A549 treated with RU486 at 1 μM for 4 hours (cell line): ENCODE measurements at places on chromosomes 5 and 9. TPM values are rescaled to one million over a fixed set of nuclear protein-coding genes. Genes with fewer than 3 reads are reported as not detected.

FRMD3 gene
- 2.3 to 3.0 TPM (median 2.6 TPM) in 5 replicates for total RNA-seq

GNA14 gene
- total RNA-seq, result 0.06 TPM in 1 of 5 replicates, not detected in the others

DNM1 gene
- 74.6 to 95.2 TPM (median 86.0 TPM) in 5 replicates for total RNA-seq

SPINK7 gene
- not detected in 5 replicates for total RNA-seq

HAPLN1 gene
- total RNA-seq, result not detected in 5 replicates
